ENCODE measurements at places on chromosomes 11 and 22.

DNA sequence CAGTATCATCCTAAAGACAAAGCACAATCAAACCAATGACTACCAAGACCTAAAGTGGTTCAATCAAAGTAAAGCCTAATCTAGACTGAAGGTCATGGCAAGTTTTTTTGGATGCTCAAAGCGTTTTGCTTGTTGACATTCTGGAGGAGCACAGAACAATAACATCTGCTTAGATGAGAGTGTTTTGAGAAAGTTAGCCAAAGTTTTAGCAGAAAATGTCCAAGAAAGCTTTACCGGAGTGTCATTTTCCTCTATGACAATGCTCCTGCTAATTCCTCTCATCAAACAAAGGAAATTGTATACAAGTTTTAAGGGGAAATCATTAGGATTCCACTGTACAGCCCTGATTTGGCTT, 256.9 kb upstream of the FAT3 start:
- DNase-seq, result peak; percentile 17

- DNase-seq, result no peak
These were observed 61.8 kb upstream of the ADA2 start for GRCh38 chr22:17281026-17281425.

- no peak for DNase-seq
These were observed 74.9 kb downstream of the CECR2 start for GRCh38 chr22:17444204-17444504.

DNA sequence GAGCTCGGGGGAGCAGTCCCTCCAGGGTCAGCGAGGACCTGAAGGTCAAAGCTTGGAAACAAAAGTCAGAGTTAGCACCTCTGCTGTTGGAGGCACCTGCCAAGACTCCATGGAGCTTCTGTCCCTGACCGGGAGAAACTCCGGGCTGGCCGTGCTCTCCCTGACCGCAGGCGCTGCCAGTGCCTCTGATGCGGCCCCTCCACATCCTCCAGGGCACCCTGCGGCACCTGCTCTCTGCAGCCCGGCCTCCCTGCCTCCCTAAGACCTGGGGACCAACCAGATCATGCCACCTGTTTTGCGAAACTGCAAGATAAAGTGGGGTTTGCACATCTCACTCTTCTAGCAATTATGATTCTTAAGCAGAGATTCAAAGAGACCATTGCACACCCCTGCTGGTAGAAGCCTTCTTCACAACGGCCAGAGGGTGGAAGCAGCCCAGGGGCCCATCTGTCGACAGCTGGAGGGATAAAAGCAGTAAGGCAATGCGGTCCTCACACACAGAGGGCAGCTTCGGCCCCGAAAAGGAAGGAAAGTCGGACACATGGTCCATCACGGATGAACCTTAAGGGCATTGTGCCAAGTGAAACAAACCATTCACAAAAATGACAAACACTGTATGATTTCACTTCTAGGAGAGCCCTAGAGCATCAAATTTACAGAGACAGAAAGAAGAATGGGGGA, 477.1 kb downstream of the BRD1 start:
- no peak for DNase-seq

- peak; percentile 6 for DNase-seq
These were observed 712.8 kb upstream of the CNTN5 start for GRCh38 chr11:98307827-98308491.

- peak; percentile 10 for DNase-seq
These were observed 90.2 kb downstream of the SEZ6L start for GRCh38 chr22:26259510-26259909.

Measured in fibroblast of pulmonary artery (primary cell).